ENCODE measurements at places on chromosomes 5 and 9.

GRCh38 chr5:112248623-112249022 is 170.5 kb downstream of the EPB41L4A start:
- H3K27ac ChIP-seq: no peak overlapping the region
- H3K36me3 ChIP-seq: no peaks in the 10 kb centered on the region
- DNase-seq: no peak
- no peak overlapping the region for H3K4me3 ChIP-seq
- peaks cover 24% of the 10 kb centered on the region for H3K4me1 ChIP-seq

DNA sequence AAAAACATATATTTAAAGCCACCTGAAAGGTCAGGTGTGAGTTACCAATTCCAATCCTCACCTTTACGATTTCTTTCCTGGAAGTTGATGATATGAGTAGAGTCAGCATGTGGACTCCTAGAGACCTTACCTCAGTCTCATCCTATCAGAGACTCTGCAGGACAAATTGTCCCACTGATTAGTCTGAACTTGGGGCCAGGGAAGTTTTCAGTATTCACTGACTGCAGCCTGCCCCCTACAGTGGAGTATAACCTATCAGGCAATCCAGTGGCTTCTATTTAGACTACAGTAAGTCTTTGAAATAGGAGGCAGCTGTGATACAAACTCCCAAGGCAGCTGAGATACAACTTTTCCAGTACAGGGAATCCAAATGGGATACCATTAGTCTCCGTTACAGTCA is 449.4 kb upstream of the CDH10 start:
- no peak for DNase-seq
- no peak overlapping the region for H3K4me3 ChIP-seq

- H3K36me3 ChIP-seq: no peaks in the 10 kb centered on the region
- no peak for DNase-seq
- H3K4me3 ChIP-seq: no peak overlapping the region
These were observed 358.6 kb downstream of the ADGRV1 start for GRCh38 chr5:90916947-90917800.

GRCh38 chr5:102863058-102863457 is 108.0 kb downstream of the PAM start:
- no peaks in the 10 kb centered on the region for H3K27me3 ChIP-seq
- H3K4me1 ChIP-seq: peaks cover 40% of the 10 kb centered on the region
- DNase-seq: no peak
- H3K36me3 ChIP-seq: no peaks in the 10 kb centered on the region
- H3K27ac ChIP-seq: peak overlapping the region; percentile 92

GRCh38 chr9:69012696-69013381 is 1.1 kb downstream of the PRKACG start:
- H3K4me1 ChIP-seq: no peaks in the 10 kb centered on the region
- no peaks in the 10 kb centered on the region for H3K27me3 ChIP-seq
- no peaks in the 10 kb centered on the region for H3K36me3 ChIP-seq
- H3K4me3 ChIP-seq: no peak overlapping the region

DNA sequence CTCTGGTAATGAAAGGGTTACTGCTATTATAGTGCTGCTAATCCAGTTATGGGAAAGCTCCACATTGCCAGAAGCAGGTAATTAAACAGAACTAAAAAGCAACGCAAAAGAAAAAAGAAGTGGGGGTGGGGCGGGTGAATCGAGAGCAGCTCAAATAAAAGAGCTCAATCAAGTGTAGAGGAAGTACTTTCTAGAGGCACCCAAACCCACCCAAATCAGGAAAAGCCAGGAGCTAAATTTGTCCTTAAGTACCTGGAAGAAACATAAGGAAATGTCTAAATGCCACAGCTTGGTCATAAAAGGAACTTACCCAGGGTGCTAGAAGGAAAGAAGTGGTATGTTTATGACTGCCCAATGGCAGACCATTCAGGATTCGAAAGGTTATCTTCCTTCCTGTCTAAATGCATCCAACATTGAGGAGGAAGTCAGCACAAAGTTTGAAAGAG is 2.4 kb upstream of the RNF145 start:
- H3K27ac ChIP-seq: no peak overlapping the region
- H3K27me3 ChIP-seq: no peaks in the 10 kb centered on the region
- H3K4me3 ChIP-seq: no peak overlapping the region
- no peak for DNase-seq
- H3K36me3 ChIP-seq: no peaks in the 10 kb centered on the region
- peaks cover 10% of the 10 kb centered on the region for H3K4me1 ChIP-seq

DNA sequence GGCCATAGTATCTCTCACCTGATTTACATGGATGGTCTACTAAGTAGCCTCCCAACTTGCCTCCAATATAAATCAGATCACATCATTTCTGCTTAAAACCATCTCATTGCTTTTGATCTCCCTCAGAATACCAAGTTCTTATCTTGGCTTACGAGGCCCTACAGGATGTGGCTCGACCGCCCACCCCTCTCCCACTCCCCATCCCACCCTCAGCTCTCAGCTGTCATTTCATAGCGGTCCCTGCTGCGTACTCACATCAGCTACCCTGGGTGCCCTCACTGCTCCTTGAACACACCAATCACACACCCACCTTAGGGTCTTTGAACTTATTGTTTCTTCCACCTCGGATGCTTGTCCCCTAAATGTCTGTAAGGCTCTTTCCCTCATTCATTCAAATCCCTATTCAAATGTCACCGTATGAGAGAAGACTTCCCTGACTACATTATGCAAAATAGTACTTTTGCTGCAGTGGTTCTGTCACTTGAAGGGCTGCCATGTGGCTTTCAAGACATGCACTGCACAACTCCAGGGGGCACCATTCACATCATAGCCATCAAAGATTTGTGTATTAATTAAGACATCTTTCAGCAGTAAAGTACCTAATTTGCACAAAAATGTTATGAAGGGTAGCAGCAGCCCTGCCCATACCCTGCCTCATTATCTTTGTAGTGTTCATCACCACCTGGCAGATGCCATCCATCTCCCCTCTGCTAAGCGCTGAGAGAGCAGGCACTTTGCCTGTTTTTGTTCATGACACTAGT is 171.1 kb downstream of the ENC1 start:
- no peaks in the 10 kb centered on the region for H3K36me3 ChIP-seq
- no peak overlapping the region for H3K4me3 ChIP-seq
- H3K27ac ChIP-seq: no peak overlapping the region
- no peak for DNase-seq
- peaks cover 7% of the 10 kb centered on the region for H3K4me1 ChIP-seq
- H3K27me3 ChIP-seq: no peaks in the 10 kb centered on the region

DNA sequence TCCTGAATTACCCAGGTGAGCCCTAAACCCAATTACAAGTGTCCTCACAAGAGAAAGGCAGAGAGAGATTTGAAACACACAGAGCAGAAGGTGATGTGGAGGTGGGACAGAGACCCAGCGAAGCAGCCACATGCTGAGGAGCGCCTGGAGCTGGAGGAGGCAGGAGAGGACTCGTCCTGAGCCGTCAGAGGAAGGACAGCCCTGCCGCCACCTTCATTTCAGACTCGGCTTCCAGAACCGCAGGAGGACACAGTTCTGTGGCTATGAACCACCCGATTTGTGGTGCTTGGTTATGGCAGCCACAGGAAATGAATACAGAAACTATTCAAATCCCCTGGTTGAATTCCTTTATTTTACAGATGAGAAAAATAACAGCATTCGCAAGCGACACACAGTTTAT is 16.4 kb upstream of the FBP1 start:
- H3K27ac ChIP-seq: no peak overlapping the region
- H3K4me1 ChIP-seq: no peaks in the 10 kb centered on the region
- H3K4me3 ChIP-seq: no peak overlapping the region
- H3K36me3 ChIP-seq: no peaks in the 10 kb centered on the region
- no peak for DNase-seq

GRCh38 chr5:115577741-115578140 is 24.5 kb downstream of the TICAM2 start:
- no peak overlapping the region for H3K27ac ChIP-seq
- no peak overlapping the region for H3K4me3 ChIP-seq
- H3K4me1 ChIP-seq: peaks cover 6% of the 10 kb centered on the region

- H3K4me1 ChIP-seq: no peaks in the 10 kb centered on the region
- no peak overlapping the region for H3K27ac ChIP-seq
- DNase-seq: no peak
- H3K36me3 ChIP-seq: no peaks in the 10 kb centered on the region
- no peak overlapping the region for H3K4me3 ChIP-seq
These were observed 53.3 kb downstream of the PDE4D start for GRCh38 chr5:59840200-59840601.

- no peak overlapping the region for H3K4me3 ChIP-seq
- no peak for DNase-seq
- no peaks in the 10 kb centered on the region for H3K36me3 ChIP-seq
- H3K4me1 ChIP-seq: no peaks in the 10 kb centered on the region
- H3K27ac ChIP-seq: no peak overlapping the region
These were observed 100.0 kb upstream of the IL6ST start for GRCh38 chr5:56094579-56095361.

GRCh38 chr5:95826949-95827891 is 4.7 kb upstream of the GLRX start:
- no peaks in the 10 kb centered on the region for H3K27me3 ChIP-seq
- no peak overlapping the region for H3K4me3 ChIP-seq
- no peaks in the 10 kb centered on the region for H3K36me3 ChIP-seq
- H3K4me1 ChIP-seq: peaks cover 18% of the 10 kb centered on the region
- no peak for DNase-seq
- no peak overlapping the region for H3K27ac ChIP-seq

DNA sequence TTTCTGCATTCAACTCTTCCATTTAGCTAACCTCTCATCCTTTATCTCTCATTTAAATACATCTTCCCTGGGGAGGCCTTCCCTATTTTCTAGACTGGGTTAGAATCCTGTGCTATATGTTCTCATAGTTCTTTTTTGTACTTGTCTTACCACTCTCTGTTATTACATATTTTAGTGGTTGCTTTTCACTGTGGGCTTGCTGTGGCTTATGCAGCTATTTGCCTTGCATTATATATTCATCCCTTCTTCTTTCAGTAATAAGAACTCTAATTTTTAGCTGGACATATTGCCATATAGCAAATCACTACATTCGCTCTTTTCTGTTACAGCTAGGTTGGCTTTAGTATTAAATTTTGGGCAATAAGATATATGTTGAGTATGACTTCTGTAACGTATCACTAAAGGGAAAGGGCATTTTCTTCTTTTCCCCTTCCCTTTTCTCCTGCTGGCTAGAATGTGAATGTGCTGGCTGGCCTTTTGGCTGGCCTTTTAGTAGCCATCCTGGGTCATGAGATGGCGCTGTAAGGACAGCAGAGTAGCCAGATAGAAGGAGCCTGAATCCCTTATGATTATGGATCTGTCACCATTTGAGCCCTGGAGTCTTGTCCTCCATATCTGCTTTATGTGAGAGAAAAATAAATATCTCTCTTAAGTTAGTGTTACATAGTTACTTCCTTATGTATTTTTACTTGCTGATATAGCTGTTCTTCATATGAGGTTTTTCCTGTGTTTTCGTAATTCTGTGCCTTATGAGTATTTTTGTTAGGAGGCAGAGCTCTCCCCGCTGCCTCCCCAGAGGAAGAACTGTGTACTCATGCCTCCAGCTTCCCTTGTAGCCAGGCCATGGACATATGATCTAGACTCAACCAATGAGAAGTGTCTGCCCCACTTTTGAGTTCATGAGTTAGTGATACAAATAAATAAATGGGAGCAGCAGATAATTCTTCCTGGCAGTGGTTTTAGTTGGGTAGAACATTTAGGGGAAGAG is 65.8 kb downstream of the NDUFAF2 start:
- no peaks in the 10 kb centered on the region for H3K36me3 ChIP-seq
- H3K27ac ChIP-seq: no peak overlapping the region
- no peaks in the 10 kb centered on the region for H3K27me3 ChIP-seq
- no peaks in the 10 kb centered on the region for H3K4me1 ChIP-seq

GRCh38 chr5:149596712-149597111 is 15.4 kb downstream of the ARHGEF37 start:
- no peak for DNase-seq
- no peak overlapping the region for H3K4me3 ChIP-seq
- H3K36me3 ChIP-seq: no peaks in the 10 kb centered on the region
- H3K4me1 ChIP-seq: peaks cover 37% of the 10 kb centered on the region
- peak overlapping the region; percentile 41 for H3K27ac ChIP-seq

- no peak overlapping the region for H3K4me3 ChIP-seq
- H3K4me1 ChIP-seq: no peaks in the 10 kb centered on the region
- no peak for DNase-seq
These were observed 127.5 kb upstream of the CDKN2B start for GRCh38 chr9:22136461-22137096.

DNA sequence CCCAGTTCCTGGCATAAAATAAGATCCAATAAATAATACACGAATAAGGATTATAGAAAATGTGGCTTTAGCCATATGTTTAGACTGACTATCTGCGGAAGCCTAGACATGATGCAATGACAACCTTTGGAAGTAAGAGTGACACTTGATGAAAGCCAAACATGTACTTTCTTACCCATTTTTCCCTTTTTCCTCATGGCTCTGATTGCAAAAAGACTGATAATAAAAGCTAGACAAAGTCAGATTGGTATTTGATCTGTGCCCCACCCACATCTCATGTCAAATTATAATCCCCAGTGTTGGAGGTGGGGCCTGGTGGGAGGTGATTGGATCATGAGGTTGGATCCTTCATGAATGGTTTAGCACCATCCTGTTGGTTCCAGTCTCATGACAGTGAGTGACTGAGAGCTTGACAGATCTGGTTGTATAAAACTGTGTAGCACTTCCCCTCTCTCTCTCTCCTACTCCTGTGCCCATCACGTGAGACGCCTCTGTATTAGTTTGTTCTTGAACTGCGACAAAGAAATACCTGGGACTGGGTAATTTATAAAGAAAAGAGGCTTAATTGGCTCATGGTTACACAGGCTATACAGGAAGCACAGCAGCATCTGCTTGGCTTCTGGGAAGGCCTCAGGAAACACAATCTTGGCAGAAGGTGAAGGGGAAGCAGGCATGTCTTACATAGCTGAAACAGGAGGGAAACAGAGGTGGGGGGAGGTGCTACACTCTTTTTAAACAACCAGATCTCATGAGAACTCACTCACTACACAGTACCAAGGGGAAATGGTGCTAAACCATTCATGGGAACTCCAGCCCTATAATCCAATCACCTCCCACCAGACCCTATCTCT is 243.4 kb upstream of the PIK3R1 start:
- H3K4me1 ChIP-seq: no peaks in the 10 kb centered on the region
- DNase-seq: no peak
- no peaks in the 10 kb centered on the region for H3K36me3 ChIP-seq

- H3K27me3 ChIP-seq: no peaks in the 10 kb centered on the region
- no peak overlapping the region for H3K27ac ChIP-seq
- H3K36me3 ChIP-seq: no peaks in the 10 kb centered on the region
- no peak for DNase-seq
- H3K4me1 ChIP-seq: no peaks in the 10 kb centered on the region
These were observed 39.5 kb downstream of the ADAMTS12 start for GRCh38 chr5:33852319-33852718.

Measured in gastrocnemius medialis (tissue), 4 donors.